ENCODE measurements at places on chromosomes 2 and 18. TPM values are rescaled to one million over a fixed set of nuclear protein-coding genes. Genes with fewer than 3 reads are reported as not detected.

RAPH1 gene
- total RNA-seq = 6.8 TPM

MC5R gene
- total RNA-seq = not detected

RAB27B gene
- total RNA-seq = 11.8 TPM

CNTNAP5 gene
- not detected for total RNA-seq

ZC3H6 gene
- total RNA-seq = 0.47 TPM

AP1S3 gene
- 29.0 TPM for total RNA-seq

PIEZO2 gene
- 0.64 TPM for total RNA-seq

RAPGEF4 gene
- total RNA-seq = 0.12 TPM

BARD1 gene
- total RNA-seq = 6.6 TPM

COL4A4 gene
- 1.0 TPM for total RNA-seq

MRPS5 gene
- total RNA-seq = 77.7 TPM

FSIP2 gene
- not detected for total RNA-seq

APLF gene
- total RNA-seq = 0.59 TPM

DLX1 gene
- total RNA-seq = 4.3 TPM

SERPINB4 gene
- not detected for total RNA-seq

LIPG gene
- total RNA-seq = 0.06 TPM

ARPC2 gene
- total RNA-seq = 316 TPM

TCF23 gene
- not detected for total RNA-seq

SALL3 gene
- total RNA-seq = not detected

EDAR gene
- 0.02 TPM for total RNA-seq

KCNJ13 gene
- total RNA-seq = not detected

PRKAG3 gene
- total RNA-seq = not detected

SNORC gene
- 8.1 TPM for total RNA-seq

TUBA4B gene
- total RNA-seq = 0.26 TPM

C1QL2 gene
- total RNA-seq = 0.09 TPM

SH3BP4 gene
- total RNA-seq = 27.8 TPM

LCT gene
- 0.03 TPM for total RNA-seq

NAPG gene
- 10.4 TPM for total RNA-seq

NABP1 gene
- total RNA-seq = 13.7 TPM

CXCR1 gene
- not detected for total RNA-seq

SKOR2 gene
- total RNA-seq = not detected

CFAP221 gene
- not detected for total RNA-seq

STK16 gene
- 27.7 TPM for total RNA-seq

SATB2 gene
- 3.7 TPM for total RNA-seq

OSR1 gene
- 5.1 TPM for total RNA-seq

CCBE1 gene
- 10.6 TPM for total RNA-seq

UCN gene
- total RNA-seq = 1.9 TPM

EN1 gene
- total RNA-seq = 1.3 TPM

CHRND gene
- not detected for total RNA-seq

RSAD2 gene
- total RNA-seq = 0.19 TPM

MEP1B gene
- 0.06 TPM for total RNA-seq

TAF1B gene
- total RNA-seq = 26.0 TPM

KLHL29 gene
- total RNA-seq = 3.2 TPM

SIX3 gene
- 0.32 TPM for total RNA-seq

ALPG gene
- total RNA-seq = 0.22 TPM

CAPN14 gene
- total RNA-seq = not detected

TGFA gene
- 8.7 TPM for total RNA-seq

Measured in A549 treated with RU486 at 1 μM for 4 hours (cell line).